Testis (tissue), 5 donors: ENCODE measurements at places on chromosomes 13 and 19.
A peak's percentile ranks its signal among the peaks of the same experiment; 100 is the strongest.

DNA sequence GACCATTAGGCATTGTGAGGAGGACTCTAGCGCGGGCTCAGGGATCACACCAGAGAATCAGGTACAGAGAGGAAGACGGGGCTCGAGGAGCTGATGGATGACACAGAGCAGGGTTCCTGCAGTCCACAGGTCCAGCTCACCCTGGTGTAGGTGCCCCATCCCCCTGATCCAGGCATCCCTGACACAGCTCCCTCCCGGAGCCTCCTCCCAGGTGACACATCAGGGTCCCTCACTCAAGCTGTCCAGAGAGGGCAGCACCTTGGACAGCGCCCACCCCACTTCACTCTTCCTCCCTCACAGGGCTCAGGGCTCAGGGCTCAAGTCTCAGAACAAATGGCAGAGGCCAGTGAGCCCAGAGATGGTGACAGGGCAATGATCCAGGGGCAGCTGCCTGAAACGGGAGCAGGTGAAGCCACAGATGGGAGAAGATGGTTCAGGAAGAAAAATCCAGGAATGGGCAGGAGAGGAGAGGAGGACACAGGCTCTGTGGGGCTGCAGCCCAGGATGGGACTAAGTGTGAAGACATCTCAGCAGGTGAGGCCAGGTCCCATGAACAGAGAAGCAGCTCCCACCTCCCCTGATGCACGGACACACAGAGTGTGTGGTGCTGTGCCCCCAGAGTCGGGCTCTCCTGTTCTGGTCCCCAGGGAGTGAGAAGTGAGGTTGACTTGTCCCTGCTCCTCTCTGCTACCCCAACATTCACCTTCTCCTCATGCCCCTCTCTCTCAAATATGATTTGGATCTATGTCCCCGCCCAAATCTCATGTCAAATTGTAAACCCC, 2.8 kb upstream of the CEACAM5 start:
- peak; percentile 21 for DNase-seq

DNA sequence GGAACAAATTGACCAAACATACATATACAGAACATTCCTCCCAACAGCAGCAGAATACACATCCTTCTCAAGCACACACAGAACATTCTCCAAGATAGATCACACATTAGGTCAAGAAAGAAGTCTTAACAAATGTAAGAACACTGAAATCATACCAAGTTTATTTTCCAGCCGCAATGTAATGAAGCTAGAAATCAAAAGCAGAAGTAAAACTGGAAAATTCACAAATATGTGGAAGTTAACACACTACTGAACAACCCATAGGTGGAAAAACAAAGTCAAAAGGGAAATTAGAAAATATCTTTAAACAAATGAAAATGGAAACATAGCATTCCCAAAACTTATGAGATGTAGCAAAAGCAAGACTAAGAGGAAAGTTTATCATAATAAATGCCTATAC, 692.6 kb downstream of the DIAPH3 start:
- DNase-seq, result no peak

DNA sequence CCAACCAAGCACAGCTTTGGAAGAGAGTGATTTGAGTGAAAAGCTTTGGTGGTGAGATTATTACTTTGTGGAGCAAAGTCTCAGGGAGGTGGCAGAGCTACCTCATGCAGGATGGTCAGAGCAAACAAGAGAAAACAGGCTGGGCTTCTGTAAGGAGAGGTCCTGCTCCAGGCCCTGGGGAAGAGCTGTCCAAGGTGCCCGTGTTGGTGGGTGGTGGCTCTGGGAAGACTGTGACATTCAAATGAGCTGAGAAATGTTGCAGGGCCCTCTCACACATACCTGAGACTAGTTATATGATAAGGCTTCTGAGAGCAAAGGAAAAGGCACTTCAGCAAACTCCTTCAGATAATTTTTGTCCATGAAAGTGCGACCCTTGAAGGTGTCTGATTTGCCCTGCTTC, 205.5 kb upstream of the SOX21 start:
- no peak for DNase-seq

GRCh38 chr13:109647699-109648098, 138.7 kb downstream of the IRS2 start:
- no peak for DNase-seq

- DNase-seq, result no peak
Measured at GRCh38 chr19:47028195-47028601, 8.6 kb downstream of the NPAS1 start.

GRCh38 chr13:42022796-42023493, 25.5 kb upstream of the DGKH start:
- no peak for DNase-seq

- no peak for DNase-seq
Measured at GRCh38 chr13:45744979-45745378, 42.9 kb downstream of the CBY2 start.

DNA sequence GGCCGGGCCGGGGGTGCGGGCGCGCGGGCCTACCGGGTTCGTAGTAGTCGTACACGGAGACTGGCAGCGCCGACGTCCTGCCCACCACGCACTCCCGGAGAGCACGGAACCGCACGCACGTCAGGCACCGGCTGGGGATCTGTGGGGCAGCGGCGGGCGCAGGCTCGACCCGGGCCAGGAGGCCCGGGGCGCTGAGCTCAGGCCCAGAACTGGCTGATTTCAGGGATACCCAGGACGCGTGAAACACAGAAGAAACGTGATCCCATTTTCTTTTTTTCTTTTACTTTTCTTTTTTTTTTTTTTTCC, 9.0 kb downstream of the F2RL3 start:
- no peak for DNase-seq

- DNase-seq, result no peak
Measured at GRCh38 chr19:43711751-43712355, 4.0 kb upstream of the IRGC start.

DNA sequence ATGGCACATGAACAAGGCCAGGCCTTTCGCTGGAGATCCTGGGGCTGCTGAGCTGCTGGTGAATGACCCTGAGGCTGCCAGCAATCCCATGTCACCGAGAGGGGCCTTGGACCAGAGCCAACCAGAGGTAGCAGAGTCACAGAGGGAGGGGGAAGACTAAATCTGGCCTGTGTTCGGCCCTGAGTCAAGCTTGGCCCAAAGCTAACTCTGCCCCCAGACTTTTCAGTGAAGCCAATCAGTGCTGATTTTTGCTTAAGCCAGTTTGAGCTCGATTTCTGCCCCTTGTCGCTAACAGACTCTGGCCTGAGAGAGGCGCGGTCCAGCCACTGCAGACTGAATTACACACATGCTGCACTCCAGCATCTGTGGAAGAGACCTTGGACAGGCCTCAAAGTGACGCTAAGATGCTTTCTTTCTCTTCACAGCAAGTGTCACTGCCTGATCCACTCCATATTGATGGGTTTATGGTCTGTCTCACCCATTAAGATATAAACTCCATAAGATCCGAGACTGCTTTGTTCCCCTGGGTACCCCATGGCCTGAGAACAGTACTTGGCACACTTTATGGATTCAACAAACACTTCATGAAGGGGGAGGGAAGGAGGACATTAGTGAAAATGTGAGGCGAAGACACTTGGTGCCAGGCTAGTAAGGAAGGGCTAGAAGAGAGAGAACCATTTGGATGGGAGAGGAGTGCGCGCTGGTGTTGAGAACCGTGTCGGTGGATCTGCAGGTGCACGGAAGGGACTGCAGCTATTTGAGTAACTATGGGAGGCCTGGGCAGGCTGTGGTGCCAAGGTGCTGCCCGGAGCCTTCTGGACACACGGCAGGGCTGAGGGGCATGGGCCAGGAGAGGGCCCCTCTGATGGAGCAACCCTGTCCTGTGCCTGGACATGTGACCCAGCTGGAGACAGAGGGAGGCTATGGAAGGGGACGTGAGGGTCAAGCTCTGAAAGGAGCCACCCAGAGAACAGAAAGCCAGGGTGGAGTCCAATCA, 17.6 kb downstream of the RANBP3 start:
- DNase-seq, result peak; percentile 50

GRCh38 chr19:33497778-33498175, 23.8 kb downstream of the PEPD start:
- no peak for DNase-seq

GRCh38 chr13:113918580-113918979, 54.7 kb upstream of the GAS6 start:
- no peak for DNase-seq

- DNase-seq, result no peak
Measured at GRCh38 chr19:31555634-31556215, 206.5 kb upstream of the TSHZ3 start.

GRCh38 chr19:47511128-47511517, 3.7 kb downstream of the NAPA start:
- DNase-seq, result peak; percentile 85

GRCh38 chr19:50383001-50383851, 921 bp upstream of the POLD1 start:
- no peak for DNase-seq

DNA sequence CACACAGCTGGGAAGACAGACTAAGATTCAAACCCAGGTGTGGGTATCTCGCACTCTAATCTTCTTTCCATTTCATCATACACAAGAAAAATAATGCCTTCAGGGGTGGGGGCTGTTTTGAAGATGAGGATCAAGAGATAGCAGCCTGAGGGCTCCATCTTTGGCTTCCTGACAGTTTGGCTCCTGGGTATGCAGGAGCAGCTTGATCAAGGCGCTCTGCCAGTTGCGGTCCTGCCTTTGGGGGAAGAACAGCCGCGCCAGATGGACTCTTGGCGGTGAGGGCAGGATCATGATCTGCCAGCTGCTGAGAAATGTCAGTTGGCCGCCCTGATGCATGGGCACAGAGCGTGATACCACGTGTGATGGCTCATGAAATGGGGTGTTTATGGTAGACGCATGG, 119.1 kb downstream of the IER2 start:
- DNase-seq, result no peak

- no peak for DNase-seq
Measured at GRCh38 chr19:45918721-45919120, 4.1 kb upstream of the NANOS2 start.

DNA sequence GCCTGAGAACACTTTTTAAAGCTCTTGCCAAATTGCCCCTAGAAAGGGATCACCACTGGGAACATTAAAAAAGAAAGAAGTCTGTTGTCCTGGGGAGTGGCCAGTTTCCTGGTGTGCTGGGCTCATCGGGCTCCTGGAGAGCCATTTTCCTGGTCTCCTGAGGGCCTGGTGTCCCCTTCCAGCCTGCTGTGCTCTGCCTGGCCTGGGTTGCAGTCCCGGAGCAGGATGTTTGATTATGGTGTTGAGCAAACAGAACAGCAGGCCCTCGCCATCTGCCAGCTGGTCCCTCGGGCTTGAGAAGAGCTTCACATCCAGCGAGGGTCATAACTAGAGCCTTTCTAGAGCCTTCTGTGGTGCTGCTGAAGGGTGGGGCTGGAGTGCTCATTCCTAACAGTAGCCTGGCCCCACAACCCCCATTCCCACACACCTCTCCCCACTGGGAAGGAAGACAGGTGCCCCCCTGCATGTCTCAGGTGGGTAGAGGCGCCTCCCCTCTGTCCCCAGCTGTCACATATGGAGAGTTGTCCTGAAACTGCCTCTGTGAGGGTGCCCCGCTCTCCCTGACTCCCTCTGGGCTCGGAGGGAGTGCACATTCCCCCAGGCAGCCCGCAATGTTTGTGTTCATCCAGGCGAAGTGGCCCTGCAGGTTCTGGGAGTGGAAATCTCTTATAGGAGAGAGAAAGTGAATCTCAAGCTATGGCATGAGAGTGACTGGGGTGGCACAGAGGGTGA, 151.1 kb downstream of the SIPA1L3 start:
- DNase-seq, result no peak

DNA sequence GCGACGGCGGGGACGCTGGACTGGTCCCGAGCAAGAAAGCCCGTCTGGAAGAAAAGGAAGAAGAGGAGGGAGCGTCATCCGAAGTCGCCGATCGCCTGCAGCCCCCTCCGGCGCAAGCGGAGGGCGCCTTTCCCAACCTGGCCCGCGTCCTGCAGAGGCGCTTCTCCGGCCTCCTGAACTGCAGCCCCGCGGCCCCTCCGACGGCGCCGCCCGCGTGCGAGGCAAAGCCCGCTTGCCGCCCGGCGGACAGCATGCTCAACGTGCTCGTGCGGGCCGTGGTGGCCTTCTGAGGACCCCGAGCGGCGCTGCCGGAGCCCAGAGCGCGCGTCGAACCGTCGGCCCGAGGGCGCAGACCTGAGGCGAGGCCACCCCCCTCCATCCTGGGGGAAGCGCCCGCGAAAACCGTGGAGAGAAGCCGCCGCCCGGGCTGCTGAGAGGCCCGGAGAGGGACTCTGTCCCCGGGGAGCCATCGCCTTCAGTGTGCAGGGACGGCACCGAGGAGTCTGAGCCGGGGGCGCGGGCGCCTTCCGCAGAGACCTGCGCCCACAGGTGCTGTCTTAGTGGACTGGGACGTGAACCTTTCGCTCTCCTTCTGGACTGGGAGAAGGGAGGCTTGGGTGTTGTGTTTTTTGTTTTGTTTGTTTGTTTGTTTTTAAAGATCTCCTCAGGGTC, 3.5 kb downstream of the IER2 start:
- DNase-seq, result no peak

DNA sequence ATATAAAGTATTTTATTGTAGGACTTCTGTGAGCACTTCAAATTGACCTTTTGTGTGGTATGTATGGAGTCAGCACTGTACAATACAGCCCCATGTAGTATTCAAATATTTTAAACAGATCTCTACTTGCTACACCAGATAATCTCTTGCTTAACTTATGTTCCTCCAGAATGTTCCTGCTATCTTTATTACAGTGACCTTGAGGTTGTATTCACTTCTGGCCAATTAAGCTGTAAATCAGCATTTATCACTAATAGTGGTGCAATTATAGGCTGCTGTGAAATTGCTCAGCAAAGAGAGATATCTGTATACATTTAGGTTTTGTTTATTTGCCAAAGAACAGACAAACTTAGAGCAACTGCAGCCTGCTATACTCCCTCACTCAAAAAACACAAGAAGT, 1218.6 kb downstream of the PCDH17 start:
- DNase-seq, result no peak

- DNase-seq, result no peak
Measured at GRCh38 chr13:40503966-40504591, 162.4 kb downstream of the FOXO1 start.

- no peak for DNase-seq
Measured at GRCh38 chr19:8086849-8087248, 34.3 kb downstream of the CCL25 start.

DNA sequence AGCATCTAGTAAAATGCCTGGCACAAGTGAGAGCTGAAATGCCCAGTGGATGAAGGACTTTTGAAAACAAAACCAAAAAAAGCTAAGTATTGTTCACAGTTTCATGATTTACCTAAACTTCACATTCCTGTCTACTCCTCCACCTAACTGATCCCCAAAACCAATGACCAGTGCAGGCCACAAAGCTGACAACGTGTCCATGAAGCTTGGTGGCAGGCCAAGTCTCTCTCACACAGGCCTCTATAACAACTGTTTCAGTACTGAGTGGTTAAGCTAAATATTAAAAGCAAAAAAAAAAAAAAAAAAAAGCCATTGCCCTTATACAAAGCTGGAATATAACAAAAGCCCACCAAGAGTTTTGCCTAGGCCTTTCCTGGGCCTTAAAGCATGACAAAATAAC, 36.4 kb downstream of the STK24 start:
- DNase-seq, result peak; percentile 46

DNA sequence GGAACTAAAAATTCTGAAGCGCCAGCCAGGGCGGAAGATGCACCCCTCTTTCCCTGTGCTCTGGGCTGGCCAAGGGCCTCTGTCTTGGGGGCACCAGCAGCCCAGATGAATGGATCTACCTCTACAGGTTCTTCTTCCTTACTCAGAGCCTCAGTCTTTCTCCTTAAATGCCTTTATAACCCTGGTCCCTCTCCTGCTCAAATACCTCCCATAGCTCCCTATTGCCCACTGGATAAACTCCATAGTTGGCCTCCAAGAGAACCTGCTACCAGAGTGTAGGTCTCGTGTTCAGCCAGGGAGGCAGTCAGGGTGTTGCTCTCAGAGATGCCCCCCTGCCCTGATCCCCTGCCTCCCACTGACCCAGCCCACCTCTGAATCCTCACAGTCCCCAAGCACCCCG, 30.5 kb downstream of the OR10H4 start:
- no peak for DNase-seq

GRCh38 chr13:24500977-24501376, 11.6 kb downstream of the PARP4 start:
- DNase-seq, result no peak
